ENCODE measurements at places on chromosomes 5 and 9. TPM values are rescaled to one million over a fixed set of nuclear protein-coding genes. Genes with fewer than 3 reads are reported as not detected.

Gene LECT2
- not detected for total RNA-seq

Gene FBXL7
- total RNA-seq: 9.0 TPM

Gene LURAP1L
- total RNA-seq: 7.7 TPM

Gene CDO1
- 19.1 TPM for total RNA-seq

Gene PTGER4
- 7.6 TPM for total RNA-seq

Gene LCN9
- total RNA-seq: not detected

Gene F12
- 0.27 TPM for total RNA-seq

Gene ERCC6L2
- total RNA-seq: 66.2 TPM

DNA sequence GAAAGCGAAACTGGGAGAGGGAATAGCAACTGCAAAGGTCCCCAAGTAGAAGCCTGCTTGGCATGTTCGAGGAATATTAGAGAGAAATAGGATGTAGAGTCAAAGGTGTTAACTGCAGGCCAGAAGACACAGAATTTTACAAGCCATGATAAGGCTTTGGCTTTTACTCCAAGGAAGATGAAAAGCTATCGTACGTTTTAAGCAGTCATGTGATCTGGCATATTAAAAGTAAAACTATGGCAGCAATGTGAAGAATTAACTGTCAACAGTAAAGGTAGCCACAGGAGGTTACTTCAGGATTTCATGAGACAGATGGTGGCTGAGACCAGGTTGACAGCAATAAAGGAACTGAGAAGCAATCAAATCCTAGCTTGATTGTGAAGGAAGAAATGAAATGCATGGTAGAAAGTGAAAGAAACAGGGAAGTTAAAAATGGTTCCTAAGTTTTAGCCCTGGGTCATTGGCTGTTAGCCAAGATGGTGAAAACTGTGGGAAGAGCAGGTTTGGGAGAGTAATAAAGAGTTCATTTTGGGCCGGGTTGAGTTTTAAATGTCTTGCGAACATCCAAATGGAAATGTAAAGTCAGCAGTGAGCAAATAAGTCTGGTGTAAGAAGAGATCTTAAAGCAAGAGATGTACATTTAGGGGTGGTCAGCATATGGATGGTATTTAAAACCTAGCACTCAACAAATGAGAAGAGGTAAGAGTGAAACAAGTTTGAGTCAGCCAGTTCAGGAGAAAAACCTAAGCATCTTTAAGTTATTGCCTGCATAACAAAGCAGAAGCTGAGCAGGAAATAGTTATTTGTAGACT lies 20.3 kb upstream of the TTC33 start:
- DNase-seq: no peak

DNA sequence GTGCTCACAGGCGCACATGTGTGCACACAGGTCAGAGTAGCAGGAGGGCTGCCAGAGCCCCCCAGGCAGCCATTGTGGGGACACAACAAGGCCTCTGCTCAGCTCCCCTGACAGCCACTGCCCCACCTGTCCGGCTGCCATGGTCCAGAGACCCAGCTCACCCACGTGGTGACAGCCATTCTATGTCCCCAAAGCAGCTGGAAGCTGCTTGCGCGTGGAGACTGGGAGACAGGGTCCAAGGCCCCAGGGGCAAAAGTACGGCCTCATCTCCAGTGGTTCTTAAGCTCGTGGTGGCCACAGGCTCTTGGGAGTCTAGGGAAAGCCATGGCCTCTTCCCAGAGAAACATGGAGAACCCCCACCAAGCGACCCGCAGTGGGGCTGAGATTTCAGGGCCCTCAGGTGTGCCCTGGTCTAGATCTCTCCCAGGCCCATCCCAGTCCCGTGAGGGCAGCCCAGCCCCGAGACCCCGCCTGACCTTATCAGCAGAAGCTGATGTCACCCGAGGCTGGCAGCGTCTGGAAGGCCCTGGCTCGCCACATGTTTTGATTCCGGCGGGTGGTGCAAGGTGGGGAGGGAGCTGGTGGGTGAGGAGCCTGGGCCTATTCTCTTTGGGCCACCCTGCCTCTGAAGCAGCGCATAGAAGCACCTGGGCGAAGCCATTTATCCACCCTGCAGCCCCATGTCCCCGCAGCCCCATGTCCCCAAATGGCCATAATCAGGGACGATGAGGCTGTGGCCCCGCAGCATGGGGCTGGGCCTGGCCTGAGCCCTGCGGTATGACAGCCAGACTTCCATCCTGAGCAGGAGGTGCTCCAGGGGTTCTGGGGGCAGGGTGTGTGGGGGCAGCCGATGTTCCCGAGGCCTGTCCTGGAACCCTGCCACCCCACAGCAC lies 31.7 kb downstream of the GLT6D1 start:
- no peak for DNase-seq

DNA sequence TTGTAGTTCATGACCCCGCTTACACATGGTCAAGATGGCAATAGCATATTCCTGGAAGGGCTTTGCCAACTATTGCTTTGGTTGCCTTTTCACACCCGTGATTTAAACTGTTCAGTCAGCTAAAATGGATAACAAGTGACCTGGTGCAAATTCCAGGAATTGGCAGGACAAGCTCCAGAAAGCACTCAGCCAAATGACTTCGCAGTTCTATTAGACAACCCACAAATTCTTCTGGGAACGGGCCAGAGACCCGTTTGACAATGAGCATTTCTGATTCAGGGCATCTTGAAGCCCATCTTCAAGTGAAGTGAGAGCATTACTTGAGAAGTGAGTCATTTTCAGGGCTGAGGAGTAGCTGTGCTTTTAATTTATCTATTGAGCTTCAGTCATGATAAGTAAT lies 165.0 kb downstream of the DROSHA start:
- no peak for DNase-seq

GRCh38 chr5:91016322-91016721 lies 366.8 kb downstream of the ARRDC3 start:
- no peak for DNase-seq

DNA sequence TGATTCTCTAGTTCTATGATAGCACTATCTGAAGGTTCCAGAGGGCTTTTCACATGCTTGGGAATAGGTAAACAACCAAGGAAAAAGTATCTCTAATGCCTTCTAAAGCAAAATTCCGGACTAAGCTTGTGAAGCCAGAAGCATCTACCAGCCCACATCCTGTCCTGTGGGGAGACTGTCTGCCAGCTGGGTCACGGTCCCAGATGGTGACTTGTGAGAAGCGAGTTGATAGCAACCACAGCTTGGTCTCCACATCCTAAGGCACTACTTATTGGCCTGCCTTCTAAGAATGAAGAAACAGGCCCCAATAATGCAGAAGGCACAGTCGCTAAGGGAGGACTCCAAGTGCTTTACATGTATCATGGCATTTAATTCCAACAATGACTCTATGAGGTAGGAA lies 184.1 kb upstream of the ADRA1B start:
- DNase-seq: no peak

- no peak for DNase-seq
These were observed 39.8 kb upstream of the CCDC112 start for GRCh38 chr5:115336201-115336720.

DNA sequence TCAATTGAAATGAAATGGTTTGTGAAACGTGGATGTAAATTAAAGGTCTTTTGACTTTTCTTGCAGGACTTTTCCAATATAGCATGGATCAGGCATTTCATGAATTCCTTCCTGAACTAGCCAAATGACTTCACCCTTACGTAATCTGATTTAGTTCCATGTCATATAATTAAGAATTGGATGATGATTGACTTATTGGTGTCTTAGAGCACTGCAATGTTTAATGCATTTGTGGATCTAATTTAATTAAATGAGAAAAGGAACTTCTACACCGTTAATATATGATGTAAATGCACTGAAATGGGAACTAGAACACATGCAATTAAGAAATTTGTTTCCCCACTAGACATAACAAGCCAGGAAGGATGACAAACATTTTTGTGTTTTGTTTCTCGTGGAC lies 228.8 kb downstream of the FBXL7 start:
- DNase-seq: no peak

DNA sequence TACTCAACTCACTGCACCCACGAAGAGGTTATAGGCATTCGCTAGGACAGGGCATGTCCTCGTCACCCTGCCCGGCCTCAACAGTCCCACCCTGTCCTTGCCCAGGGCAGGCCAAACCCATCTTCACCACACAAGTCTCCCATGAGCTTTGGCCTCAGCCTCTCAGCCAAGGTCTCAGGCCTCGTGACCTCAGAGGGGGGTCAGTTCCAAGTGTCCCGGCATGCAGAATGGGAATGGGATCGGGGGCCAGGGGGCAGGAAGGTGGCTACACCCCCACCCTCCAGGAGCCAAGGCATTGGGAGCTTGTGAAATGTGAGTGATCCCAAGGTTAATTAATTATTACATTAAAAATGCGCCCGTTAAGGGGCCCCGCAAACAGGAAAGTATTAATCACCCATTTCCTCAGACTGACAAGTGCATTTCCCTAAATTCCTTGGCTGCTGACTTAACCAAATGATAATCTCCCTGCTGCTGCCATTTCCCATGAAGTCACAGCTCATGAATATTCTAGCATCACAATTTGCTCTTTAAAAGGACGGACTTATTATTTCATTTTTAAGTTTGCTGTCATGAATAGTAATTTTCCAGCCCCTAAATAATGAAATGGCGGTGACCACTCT lies 8.0 kb upstream of the UBAC1 start:
- no peak for DNase-seq

GRCh38 chr5:67073045-67073680 lies 123.4 kb downstream of the CD180 start:
- no peak for DNase-seq

All from muscle of leg (tissue), 16 donors.